H9 (cell line): ENCODE measurements at places on chromosomes 5 and 9. TPM values are rescaled to one million over a fixed set of nuclear protein-coding genes. Genes with fewer than 3 reads are reported as not detected.

GRCh38 chr5:44875661-44876605, 67.2 kb downstream of the MRPS30 start:
- no peak for DNase-seq

DNA sequence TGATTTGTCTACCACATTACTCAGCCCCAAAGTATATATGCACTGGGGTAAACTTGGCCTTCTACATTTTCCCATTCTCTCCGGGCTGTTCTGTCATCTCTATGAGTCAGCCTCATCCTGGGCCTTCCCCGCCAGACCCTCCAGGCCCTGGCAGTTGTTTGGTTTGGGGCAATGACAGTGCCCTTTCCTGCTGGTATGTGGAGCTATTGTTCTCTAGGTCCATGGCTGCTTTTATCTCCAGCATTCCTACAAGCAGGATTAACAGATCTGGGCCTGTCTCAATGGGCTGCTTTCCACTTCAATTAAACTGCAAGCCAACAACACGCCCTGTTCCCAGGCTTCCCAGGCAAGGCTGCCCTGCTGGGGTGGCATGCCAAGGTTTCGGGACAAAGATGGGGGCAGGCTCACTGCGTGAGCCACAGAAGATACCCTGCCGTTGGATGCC, 136.4 kb downstream of the SLIT3 start:
- peak; percentile 48 for DNase-seq

DNA sequence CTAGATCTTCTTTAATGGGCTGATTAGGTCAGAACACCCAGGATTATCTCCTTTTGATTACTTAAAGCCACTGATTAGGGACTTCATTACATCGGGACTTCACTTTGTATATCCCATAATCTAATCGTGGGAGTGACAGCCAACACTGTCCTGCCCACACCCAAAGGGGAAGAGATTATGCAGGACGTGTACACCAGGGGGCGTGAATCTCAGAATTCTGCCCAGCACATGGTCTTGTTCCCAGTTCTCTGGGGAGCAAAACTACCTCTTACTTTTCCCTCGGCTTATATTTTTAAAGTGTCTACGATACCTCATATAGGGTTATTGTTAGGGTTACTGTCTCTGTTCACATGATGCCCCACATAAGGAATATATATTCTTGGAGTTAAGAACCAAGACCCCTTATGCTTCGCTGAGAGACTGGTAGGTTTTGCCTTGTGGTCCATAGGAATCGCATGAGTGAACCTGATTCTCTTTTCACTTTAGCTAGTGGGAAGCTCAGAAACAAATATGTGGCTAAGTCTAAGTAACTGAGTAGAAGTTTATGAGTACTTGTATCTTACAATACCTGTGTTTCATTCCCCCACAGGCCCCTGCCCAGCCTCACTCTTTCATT, 192.7 kb downstream of the GNA14 start:
- no peak for DNase-seq

- DNase-seq = no peak
Observed at GRCh38 chr9:127549751-127550150, 62.3 kb upstream of the STXBP1 start.

DNA sequence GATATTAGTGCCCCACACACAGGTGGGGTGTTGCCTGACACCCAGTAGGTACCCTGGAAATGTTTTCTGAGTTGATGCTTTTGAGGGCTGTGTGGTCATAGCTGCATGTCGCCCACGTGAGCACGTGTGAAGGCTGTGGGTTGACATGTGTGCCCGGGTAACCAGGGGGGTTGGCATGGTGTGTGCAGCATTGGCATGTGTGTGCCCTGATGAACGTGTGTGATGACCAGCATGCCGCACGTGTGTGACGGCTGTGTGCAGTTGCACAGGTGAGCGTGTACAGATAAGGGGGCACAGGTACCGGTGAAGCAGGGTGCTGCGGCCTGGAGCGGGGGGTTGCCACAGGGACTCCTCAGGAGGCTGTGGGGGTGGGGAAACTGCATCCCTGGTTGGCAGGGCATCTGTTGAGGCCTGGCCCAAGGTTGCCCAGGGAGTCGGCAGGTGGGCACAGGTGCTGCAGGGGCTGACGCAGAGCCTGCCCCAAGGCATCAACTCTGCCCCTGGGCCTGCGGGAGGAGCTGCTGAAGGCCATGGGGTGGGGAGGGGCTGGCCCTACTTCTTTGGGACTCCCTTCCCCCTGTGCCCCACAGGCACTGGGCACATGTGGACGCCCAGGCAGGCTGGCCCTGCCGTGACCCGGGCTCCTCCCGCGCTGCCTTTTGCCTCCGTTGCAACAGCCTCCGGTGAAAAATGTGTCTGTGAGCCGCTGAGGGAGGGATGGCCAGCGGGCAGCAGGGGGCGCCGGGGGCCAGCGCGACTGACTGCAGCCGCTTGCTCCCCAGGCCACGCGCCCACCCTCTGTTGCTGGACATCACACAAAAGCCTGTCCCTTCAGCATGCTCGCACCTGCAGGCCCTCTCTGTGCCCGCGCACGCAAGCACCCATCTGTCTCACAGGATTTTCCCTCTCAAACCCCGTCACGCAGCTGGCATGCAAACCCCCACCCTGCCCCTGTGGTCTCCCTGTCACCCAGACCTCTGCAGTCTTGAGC, 2.2 kb downstream of the UNC5A start:
- DNase-seq = peak; percentile 78

- DNase-seq = no peak
Observed at GRCh38 chr5:8136271-8136670, 267.3 kb downstream of the MTRR start.

DNA sequence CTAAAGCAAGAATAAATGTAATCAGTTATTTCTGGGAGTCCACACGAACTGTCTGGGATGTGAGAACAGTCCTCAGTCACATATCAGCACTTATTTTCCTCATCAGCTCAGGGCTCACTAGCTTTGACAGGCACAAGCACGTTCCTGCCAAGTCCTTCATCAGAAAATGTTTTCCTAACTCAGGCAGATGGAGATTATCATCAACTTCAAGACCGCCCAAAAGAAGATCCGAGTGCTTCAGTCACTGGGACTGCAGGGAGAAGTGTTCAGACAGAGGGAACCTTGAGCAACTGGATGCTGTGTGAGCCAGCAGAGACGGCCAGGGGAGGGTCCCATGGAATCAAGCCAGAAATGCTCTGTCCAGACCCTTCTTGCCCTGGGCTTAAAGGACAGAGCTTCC, 189.4 kb downstream of the NXNL2 start:
- DNase-seq = no peak

- DNase-seq = no peak
Observed at GRCh38 chr5:150558088-150558621, 50.2 kb downstream of the NDST1 start.

DNA sequence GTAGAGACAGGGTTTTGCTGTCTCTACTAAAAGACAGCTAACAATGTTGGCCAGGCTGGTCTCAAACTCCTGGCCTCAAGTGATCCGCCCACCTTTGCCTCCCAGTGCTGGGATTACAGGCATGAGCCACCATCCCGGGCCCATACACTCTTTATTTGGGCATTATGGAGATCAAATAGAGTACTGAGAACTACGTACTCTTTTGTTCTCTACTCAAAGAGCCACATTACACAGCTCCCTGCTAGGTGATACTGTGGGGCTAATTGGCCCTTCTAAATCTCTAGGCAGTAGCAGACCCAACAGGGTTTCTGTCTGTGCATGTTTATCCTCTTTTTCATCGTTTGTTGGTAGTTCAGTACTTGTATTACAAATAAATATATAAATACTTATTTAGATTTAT, 16.1 kb downstream of the CKMT2 start:
- no peak for DNase-seq

- peak; percentile 41 for DNase-seq
Observed at GRCh38 chr9:129697656-129698253, 32.3 kb downstream of the PRRX2 start.

DNA sequence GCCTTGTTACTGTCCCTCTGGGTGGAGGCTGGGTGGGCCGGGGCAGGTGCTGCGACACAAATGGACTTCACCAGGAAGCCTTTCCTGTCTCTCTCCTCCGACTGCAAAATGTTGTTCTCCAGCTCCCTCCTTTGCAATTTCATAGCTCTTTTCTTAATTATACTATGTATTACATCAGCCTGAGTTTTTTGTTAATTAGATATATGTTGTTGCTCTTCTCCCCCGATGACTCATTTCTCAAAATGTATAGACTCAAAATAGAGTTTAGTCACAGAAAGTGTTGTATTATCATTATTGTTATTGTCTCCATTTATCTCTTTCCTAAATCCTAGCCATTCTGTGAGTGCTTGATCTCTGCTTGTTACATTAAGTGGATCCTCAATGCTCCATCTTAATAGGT, 122.4 kb upstream of the OSMR start:
- DNase-seq = no peak

- DNase-seq = no peak
Observed at GRCh38 chr9:31347082-31347617, 1037.3 kb upstream of the ACO1 start.

DNA sequence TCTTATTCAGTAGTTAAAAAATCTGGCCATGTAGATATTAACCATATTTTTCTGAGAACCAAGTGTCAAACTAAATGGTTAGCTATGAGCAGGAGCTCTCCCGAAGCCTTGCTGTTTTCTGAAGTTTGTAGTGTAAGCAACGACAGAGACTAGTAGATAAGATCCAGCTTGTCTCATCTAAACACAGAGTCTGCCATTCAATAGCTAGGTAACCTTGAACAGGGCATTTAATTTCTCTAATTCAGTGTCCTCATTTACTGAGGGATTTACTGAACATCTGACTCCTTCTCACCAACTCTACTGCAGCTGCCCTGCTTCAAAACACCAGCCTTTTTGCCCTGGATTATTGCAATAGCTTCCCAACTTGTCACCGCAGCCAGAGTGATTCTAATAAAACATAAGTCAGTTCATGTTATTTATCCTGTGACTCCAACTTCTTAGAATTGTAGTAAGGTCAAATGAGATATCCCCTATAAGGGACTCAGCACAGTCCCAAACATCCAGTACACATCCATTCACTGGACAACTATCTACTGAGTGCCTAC, 337.0 kb downstream of the PLK2 start:
- DNase-seq = no peak

DNA sequence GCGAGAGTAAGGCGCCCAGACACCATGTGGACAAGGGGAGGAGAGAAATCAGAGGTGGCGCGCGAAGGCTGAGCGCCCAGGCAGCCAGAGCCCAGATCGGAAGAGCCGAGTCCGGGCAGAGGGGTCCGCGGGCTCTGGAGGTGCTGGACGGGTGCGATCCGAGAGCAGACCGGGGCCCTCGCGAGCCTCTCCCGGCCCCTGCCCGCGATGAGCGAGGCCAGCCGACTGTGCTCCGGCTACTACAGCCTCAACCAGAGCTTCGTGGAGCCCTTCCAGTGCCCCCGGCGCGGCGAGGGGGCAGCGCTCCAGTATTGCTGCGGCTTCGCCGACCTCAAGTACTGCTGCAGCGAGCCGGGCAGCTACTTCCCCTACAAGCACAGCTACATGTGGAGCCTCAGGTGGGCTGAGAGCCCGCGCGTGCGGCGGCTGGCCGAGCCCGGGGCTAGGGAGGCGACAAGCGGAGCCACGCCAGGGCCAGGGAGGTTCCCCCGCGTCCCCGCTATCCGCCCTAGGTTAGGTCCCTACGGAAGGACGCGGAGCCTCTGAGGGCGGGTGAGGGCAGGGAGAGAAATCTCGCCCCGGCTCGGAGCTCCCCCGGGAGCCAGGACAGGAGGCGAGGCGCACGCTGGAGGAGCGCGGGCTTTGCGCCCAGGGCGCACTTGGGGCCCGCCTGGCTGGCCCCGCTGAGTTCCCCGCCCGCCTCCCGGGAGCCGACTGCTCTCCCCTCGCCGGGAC, at the start of gene SHISAL2B:
SHISAL2B (plus strand) TSS at position 87 of the 735 bp plus-strand sequence; CDS start at position 208, 121 bp downstream.
- DNase-seq = peak; percentile 75

DNA sequence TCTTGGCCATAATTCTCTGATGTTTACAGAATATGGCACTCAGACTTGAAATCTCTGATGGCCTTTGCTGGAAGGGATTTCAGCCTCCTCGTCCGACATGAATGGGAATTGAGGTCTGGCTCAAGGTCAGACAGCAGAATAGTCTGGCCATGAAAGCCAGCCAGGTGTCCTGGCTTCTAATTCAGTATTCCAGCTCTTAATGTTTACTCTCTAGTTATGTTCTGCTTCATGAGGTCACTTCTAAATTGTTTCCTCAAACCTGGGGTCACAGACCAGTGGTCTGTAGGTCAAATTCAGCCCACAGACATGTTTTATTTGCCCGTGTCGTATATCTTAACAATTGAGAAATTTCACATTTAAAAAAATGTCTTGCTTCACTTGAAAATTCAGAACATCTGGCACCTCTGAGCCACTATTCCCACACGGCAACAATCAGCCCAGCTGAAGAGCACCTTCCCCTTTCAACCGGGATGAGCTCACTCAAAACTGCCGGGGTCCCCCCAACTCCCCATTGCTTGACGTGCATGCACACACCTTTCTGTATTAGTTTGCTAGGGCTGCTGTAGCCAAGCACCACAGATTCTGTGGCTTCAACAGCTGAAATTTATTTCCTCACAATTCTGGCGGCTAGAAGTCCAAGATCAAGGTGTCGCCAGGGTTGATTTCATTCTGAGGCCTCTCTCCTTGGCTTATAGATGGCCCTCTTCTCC, 243.5 kb downstream of the ENC1 start:
- no peak for DNase-seq

GRCh38 chr9:128615571-128615970, 41.1 kb downstream of the DYNC2I2 start:
- DNase-seq = no peak

GRCh38 chr5:85334-85995, 6.5 kb upstream of the PLEKHG4B start:
- DNase-seq = no peak

- no peak for DNase-seq
Observed at GRCh38 chr5:143023411-143024096, 253.4 kb downstream of the ARHGAP26 start.

DNA sequence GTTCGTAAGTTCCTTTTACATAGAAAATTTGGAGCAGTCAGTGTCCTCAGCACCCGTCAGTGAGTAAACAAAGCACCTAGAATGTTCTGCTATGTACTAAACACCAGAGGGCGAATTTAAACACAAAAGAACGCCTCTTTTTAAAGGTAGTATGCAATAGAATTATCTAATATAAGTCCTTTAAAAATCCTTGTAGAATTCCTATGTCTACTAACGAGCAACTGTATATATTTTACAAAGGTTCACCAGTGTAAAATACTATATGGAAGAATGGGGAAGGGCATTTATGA, 499 bp upstream of the TMEM232 start:
- DNase-seq = no peak

DNA sequence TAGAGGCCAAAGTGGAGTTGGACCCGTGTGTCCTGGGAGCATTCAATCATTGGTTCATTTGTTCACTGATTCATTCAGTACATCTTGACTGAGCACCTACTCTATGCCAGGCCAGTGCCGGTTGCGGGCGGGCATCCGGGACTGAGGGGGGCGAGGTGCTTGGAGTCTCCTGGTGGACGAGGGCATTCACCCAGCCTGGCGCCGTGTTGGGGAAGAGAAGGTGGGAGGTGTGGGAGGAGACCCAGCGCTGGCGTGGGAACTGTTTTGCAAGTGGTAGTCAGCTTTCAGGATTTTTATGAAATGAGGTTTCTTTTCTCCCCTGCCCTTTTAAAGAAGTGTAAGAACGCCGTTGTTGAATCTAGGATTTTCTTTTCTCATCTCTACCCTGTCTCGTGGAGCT, 37.2 kb downstream of the NCS1 start:
- DNase-seq = no peak

- no peak for DNase-seq
Observed at GRCh38 chr5:95445995-95446394, 54.8 kb downstream of the FAM81B start.

Gene GGTA1
- not detected in 2 replicates for total RNA-seq

Gene NR4A3
- total RNA-seq = 0.20 and 0.24 TPM in 2 replicates

Gene ORM2
- total RNA-seq = 1.2 and 1.4 TPM in 2 replicates

Gene SLC9A3
- total RNA-seq = 0.75 and 0.85 TPM in 2 replicates

Gene LOX
- 0.61 and 0.79 TPM in 2 replicates for total RNA-seq

Gene DNAH5
- 0.50 and 0.55 TPM in 2 replicates for total RNA-seq

Gene PPP3R2
- not detected in 2 replicates for total RNA-seq

Gene RCL1
- total RNA-seq = 34.4 and 34.5 TPM in 2 replicates

Gene CD74
- 19.5 and 19.9 TPM in 2 replicates for total RNA-seq

Gene ATP6V0E1
- total RNA-seq = 101 TPM in 2 replicates

Gene ARSI
- total RNA-seq = 1.3 and 1.7 TPM in 2 replicates
